ENCODE measurements at places on chromosomes 4 and X.
A peak's percentile ranks its signal among the peaks of the same experiment; 100 is the strongest.

- DNase-seq = no peak
These were observed 34.1 kb downstream of the PRRG1 start for GRCh38 chrX:37383313-37383712.

- no peak for DNase-seq
These were observed 4.3 kb upstream of the RAPGEF2 start for GRCh38 chr4:159098482-159099127.

DNA sequence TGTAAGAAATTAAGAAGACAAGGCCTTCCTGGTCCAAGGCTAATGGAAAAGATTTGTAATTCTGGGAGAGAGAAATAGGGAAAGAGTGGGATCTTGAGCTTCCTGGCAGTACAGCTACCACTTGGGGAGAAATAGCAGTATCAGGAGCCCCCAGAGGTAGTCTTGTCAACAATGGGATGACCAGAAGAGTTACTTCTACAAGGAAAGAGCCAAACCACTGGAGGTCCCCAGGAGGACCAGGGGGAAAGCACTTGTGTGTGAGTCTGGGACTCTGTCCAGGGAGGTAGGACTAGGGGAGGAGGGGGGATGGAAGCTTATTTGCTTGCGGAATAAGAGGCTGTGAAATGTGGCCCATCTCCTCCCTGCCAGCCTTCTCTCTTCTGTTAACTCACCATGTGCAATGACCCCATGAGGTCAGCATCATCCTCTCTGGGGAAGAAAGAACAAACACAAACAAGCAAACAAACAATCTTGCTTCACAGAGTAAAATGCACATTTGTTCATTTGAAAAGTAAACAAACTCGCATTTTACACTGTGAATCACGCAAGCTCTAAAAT, 160.1 kb downstream of the STK32B start:
- no peak for DNase-seq

DNA sequence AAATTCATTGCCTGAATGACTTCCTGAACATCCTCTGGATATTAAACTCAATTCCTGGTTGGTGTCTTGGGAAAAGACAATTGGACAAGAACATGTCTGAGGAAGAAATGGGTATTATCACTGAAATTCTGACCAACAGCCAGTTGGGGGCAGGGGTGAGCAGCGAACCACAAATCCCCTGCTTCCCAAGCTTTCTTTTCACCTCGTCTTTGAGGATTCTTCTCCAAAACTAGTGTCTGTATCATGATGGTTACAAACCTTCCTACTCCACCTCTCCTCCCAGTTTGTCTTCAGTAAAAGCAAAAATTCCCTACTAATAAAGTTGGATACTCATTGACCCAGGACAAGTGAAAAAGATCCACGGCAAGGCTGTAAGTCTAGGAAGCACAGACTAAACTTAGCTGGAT, 48.3 kb upstream of the WDR1 start:
- DNase-seq = no peak

DNA sequence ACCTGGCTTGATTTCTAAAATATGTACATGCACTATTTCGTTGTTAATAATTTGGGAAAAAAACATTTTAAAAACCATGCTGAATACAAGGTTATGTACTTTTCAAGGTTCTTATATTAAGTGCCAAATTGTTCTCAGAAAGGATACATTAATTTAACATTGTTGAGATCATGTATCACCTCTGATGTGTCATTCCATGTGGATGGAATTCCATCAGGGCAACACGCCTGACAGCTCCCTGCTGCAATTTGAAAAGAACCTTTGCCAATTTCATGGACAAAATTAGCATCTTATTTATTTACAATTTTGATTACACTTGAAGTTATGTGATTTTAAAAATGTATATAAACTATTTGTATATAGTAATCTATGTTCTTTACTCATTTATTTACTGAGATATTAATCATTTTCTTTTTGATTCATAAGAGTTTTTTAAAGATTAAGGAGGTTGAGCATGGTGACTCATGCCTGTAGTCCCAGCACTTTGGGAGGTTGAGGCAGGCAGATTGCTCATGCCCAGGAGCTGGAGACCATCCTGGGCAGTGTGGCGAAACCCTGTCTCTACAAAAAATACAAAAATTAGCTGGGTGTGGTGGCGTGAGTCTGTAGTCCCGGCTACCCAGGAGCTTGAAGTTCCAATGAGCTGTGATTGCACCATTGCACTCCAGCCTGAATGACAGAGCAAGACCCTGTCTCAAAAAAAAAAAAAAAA, 142.8 kb downstream of the ENPP6 start:
- DNase-seq = no peak

- DNase-seq = peak; percentile 50
These were observed 1.2 kb downstream of the TMSB4X start for GRCh38 chrX:12975991-12976558.

- no peak for DNase-seq
These were observed 49.6 kb downstream of the DKK2 start for GRCh38 chr4:106986486-106986885.

GRCh38 chrX:77428551-77428950, 18.6 kb upstream of the FGF16 start:
- no peak for DNase-seq

- DNase-seq = no peak
These were observed 26.5 kb downstream of the RASGEF1B start for GRCh38 chr4:81445196-81445595.

GRCh38 chr4:55255179-55255578, 90.9 kb upstream of the SRD5A3 start:
- no peak for DNase-seq

- DNase-seq = peak; percentile 75
These were observed 53.1 kb downstream of the STX18 start for GRCh38 chr4:4488405-4489404.

DNA sequence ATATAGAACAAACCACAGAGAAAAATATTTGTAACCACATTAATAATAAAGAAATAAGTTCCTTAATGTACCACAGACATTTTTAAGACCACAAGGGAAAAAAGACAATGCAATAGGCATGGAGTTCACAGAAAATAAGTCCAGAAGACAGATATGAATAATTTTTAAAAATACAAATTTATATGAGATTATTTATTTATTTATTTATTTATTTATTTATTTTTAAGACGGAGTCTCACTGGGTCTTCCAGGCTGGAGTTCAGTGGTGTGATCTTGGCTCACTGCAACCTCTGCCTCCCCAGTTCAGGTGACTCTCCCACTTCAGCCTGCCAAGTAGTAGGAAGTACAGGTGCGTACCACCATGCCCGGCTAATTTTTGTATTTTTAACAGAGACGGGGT, 53.7 kb downstream of the THAP9 start:
- no peak for DNase-seq

GRCh38 chr4:148747721-148748268, 305.6 kb upstream of the NR3C2 start:
- DNase-seq = no peak

DNA sequence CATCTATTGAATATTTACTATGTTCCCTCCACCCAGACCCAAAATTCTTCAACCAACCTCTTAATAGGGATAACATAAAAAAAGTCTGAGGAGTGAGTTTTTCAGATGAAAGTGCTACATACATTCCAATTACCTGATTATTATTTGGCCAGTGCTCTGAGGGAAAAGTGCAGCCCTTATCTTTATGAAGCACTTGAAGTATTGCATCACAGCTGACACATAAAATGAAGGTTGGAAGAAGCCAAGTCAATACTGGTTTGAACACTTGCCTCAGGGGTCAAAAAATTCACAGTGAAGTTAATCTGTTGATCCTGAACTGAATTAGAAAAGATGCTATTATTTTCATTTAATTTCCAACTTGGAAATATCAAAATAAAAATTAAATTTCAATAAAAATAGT, 498.9 kb downstream of the INPP4B start:
- DNase-seq = no peak

DNA sequence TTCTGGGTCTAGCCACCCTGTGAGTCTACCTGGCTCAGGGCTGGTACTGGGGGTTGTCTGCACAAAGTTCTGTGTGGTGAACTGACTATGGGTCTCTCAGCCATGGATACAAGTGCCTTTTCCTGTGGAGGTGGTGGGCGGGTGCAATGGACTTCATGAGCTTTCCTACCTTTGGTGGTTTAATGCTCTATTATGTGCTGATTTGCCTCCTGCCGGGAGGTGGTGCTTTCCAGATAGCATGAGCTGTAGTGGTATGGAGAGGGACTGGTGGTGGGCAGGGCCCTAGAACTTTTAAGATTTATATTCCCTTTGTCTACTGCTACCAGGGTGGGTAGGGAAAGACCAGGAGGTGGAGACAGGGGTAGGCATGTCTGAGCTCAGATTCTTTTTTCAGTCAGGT, 48.0 kb downstream of the PBDC1 start:
- DNase-seq = no peak

DNA sequence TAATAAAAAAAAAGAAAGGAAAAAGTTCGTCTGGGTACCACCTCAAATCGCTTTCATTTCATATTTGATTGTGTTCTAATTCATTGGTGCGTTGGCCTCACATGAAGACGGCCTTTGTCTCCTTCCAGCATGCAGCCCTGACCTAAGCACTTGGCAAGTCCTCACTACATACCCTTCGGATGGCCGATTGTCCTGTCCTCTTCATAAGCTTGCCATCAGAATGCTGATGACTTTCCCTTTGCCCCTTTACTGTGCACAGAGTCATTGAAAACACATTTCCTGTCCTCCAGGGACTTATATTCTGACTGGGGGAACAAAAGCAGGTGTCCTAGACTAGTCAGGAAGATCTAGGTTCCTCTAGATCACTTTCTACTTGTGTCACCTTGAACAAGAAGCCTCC, 43.0 kb downstream of the RTL5 start:
- no peak for DNase-seq

GRCh38 chrX:142733327-142733726, 292.4 kb upstream of the SPANXN4 start:
- DNase-seq = no peak

DNA sequence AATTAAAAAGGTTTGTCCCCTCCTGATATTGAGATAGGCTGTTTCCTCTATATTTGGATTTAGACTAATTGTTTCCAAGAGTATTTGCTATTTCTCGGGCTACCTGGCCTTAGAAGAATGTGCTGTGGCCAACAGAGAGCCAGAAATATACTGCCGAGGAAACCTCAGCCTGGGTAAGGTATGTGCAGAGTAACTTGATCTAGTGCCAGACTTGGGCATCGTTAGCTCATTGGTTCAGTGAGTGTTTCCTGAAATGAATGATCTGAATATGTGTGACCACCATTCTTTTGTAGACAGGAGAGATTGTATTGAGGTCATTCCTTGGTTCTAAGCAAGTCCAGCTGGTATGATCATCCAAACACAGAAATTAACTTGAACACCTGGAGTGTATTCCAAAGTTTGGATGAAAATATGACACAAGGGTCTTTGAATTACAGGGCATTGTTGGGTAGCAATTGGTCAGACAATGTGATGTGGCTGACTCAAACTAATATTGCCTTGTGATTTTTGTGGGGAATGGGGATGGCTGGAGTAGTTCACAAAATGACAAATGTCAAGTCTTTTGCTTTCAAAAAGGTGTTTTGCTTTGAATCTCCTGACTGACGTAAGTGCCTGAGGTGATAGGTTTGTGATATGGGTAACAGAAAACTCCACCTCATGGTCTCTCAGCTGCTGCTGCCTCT, 100.2 kb upstream of the CXCL13 start:
- no peak for DNase-seq

- no peak for DNase-seq
These were observed 362.6 kb upstream of the MAGEB2 start for GRCh38 chrX:29852767-29853166.

- no peak for DNase-seq
These were observed 348.3 kb downstream of the ARHGAP24 start for GRCh38 chr4:85823295-85823694.

DNA sequence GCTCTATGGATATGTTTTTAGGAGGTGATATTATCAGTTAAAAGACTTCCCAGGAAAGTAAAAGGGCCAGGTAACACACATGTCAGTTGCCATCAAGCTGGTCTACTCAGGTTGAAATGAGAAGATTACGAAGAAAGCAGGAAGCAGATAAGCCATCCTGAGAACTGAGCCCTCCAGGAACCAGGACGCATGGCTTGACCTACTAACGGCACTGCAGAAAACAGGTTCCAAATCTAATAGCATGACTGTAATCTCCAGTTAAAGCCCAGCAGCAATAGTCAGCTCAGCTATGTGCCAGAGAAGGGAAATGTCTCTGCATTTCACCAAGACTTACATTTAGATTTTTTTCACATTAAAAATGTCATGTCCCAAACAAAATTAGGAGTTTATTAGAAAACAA, 77.9 kb downstream of the APBB2 start:
- DNase-seq = no peak

DNA sequence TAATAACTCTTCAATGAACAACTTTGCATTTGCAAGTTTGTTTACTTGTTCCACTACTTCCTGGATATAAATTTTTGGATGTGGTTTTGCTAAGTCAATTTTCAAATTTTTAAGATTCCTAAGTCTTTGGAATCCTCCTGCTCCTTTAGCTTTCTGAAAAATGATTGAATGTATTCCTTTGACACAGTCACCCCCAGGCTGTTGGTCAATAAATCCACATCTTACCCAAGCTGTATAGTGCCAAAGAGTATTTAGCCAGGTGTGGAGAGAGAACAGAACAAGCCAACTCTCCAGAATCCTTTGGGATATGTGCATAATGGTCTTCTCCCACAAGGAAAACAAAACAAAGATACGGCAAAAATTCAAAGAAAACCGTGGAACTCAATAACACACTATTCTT, 56.9 kb upstream of the INTU start:
- no peak for DNase-seq

GRCh38 chr4:42348247-42348646, 49.0 kb upstream of the SHISA3 start:
- DNase-seq = no peak

DNA sequence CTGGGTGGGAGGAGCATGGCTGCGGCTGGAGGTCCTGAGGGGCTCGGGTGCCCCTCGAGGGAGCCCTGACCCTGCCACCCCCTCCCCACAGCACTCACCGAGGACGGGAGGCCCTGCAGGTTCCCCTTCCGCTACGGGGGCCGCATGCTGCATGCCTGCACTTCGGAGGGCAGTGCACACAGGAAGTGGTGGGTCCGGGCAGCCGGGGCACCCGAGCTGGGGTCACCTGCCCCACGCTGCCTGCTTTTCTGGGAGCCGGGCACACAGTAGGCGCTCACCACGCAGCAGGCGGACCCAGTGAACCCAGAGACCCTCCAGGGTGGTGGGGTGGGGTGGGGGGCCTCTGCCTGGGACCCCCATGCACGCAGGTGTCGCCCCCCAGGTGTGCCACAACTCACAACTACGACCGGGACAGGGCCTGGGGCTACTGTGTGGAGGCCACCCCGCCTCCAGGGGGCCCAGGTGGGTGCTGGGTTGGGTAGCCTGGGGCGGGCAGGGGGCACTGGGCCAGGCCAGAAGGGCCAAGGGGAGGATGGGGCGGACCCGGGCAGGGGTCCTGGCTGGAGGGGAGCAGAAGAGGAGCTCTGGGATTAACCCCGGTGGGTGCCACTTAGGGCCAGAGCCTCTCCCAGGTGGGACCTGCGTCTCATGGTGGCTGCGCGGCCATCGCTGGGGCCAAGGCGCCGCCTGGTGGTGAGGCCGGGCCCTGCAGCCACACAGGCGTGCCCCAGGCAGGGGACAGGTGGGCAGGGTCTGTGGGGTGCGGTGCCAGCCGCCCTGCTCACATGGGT, 1.4 kb downstream of the HGFAC start:
- DNase-seq = peak; percentile 64

- DNase-seq = no peak
These were observed 19.7 kb upstream of the NWD2 start for GRCh38 chr4:37224854-37225253.

- no peak for DNase-seq
These were observed 2.0 kb downstream of the CPE start for GRCh38 chr4:165380805-165381204.

- no peak for DNase-seq
These were observed 82.5 kb upstream of the LCORL start for GRCh38 chr4:18103876-18104605.

GRCh38 chr4:99471349-99471748, 36.2 kb upstream of the ADH7 start:
- DNase-seq = no peak
